ENCODE measurements at places on chromosomes 2 and 18.

- no peak for DNase-seq
Measured at GRCh38 chr2:165240916-165241315, 1.7 kb downstream of the SCN2A start.

- no peak for DNase-seq
Measured at GRCh38 chr18:63046375-63046774, 273.2 kb downstream of the BCL2 start.

- DNase-seq = peak; percentile 46
Measured at GRCh38 chr2:8684540-8684877, 2.7 kb downstream of the ID2 start.

GRCh38 chr2:202072226-202072625 lies 829 bp upstream of the KIAA2012 start:
- no peak for DNase-seq

DNA sequence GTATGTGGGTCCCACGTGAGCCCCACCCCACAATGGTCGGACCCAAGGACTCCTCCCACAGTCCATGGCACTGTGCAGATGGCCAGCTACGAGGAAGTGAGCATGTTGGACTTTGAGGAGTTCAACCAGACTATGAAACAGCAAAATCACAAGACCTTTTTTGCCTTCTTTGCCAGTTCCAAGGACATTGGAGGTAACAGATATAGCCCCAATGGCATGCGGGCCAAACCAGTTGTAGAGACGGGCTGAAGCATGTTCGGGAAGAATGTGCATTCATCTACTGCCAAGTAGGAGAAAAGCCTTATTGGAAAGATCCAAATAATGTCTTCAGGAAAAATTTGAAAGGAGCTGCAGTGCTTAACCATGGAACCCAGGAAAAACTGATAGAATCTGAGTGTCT lies 12.6 kb downstream of the DNER start:
- DNase-seq = no peak

DNA sequence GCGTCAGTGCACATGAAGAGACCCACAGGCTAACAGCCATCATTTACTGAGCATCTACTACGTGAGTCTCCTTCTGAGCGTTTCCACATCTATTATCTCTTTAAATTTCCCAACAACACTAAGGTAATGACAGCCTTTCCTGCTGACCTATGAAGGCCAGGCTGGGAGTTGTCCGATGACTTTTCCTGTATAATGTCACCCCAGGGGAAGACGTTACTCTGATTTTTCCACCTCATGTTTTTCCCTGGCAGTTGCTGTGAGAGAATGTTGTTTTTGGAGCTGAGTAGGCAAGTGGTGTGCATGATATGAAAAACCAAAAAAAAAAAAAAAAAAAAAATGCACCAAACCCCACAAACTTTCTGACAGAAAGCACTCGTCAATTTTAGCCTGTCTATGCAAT lies 207.6 kb downstream of the SLC8A1 start:
- DNase-seq = no peak

DNA sequence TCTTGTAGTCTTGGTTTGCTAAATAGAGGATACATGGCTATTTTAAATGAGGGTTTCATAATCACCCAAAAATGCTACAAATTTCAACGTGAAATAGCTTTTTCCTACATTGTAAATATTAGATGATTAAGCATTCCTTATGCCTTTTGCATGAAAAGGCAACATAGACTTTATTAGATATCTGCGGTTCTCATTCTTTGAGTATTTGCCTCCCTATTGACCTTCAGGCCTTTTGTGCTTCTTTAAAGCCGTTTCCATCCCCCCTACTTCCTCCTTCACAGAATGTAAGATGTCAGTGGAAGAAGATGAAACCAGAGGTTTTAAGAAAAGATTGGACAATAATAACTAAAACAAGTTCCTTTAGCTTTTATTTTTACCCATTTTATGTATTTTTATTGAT lies 144.1 kb downstream of the UBE2E3 start:
- DNase-seq = no peak

DNA sequence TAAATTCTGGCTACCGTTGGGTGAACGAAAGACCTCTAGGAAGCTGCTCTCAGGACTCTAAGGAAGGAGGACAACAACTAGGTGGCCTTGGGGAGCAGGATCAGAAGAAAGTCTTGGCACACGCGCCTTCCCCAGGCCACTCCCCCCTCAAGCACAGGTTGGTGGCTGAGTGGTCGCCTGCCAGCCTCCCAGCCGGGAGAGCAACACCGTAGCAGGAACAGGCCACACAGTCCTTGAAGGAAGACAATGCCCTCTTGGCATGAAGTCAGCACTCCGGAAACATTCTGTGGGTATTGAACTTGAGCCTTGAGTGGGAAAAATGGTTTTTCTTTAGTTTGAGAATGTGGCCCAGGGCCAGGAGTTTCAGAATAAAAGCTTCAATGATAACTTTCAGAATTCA lies 87.4 kb upstream of the AGAP1 start:
- DNase-seq = no peak

DNA sequence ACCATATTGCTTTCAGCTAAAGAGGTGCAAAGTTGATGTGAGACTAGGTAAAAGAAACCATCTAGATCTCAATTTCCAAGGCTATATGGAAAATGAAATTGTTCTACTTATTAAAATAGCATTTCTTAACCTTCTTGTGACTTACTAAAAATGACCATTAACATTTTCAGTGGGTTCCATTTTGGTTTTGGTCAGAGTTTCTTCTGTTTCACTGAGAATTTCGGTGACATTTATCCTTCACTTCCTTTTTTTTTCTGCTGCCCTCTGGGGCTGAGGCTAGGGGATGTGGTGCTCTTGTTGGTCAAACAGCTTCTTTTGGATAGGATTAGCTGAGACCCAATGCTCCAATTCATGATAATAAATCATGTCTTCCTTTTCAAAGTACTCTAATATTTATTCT lies 44.3 kb upstream of the REL start:
- no peak for DNase-seq

GRCh38 chr2:134491022-134491421 lies 227.8 kb downstream of the TMEM163 start:
- no peak for DNase-seq

GRCh38 chr18:40612356-40612755 lies 1342.7 kb upstream of the PIK3C3 start:
- no peak for DNase-seq

DNA sequence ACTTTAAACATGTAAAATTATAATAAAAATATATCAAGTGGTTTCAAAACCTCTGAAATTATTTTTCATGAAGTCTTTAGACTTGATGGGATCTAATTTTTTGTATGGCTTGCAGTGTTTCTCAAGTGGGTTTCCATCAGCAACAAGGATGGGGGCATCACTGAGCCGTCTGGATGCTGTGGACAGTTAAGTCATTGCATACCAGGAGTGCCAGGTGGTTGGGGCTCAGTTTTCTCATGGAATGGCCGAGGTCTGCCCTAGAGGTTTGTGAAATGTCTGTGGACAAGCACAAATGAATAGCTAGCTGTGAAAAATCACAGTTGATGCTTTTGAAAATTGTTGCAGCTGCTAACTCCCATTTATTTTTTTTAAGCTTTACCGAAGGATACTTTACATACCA lies 1.7 kb downstream of the PRELID3A start:
- DNase-seq = no peak

- no peak for DNase-seq
Measured at GRCh38 chr18:70578480-70578879, 289.6 kb downstream of the SOCS6 start.

DNA sequence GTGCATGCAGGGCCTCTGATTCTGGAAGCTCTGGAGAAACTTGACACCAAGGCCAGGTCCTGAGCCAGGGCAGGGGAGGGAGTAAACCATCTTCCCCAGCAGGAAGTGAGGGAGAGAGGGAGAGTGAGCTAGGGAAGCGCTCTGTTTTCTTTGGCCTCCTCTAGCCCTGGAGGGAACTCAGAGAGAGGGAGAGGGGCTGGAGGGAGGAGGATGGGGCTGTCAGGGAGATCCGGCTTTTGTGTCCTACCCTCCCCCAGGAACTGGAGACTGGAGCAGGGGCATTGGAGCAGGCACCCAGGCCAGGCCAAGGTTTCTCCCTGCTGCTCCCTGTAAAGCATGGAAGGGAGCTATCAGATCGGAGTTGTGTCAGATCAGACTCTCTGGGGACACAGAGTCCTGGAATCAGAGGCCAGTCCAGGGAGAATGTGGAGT lies 22.7 kb upstream of the PKDCC start:
- DNase-seq = no peak

DNA sequence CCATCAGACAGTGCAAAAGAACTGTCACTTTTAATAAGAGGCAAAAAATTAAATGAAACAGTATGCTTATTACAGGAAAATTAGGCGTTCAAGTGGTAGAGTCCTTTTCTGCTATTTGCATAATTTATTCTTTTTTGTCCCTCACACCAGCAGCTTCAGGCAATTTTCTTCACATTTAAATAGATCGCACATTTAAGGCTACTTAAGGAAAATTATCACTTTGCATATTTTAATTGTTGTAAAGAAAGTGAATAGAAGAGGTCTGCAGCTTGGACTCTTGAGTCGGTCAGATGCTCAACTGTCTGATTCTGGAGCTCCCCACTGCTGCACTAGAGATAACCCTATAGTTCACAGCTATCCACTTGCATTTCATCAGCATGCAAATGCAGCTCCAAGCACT lies 141.3 kb downstream of the FIGN start:
- DNase-seq = no peak
